ENCODE measurements at places on chromosomes 4 and X. TPM values are rescaled to one million over a fixed set of nuclear protein-coding genes. Genes with fewer than 3 reads are reported as not detected.

- DNase-seq: no peak
These were observed at the start of gene PHEX for GRCh38 chrX:22032084-22032483. PHEX (plus strand) TSS chrX:22032325; CDS start chrX:22033006, 681 bp downstream.

DNA sequence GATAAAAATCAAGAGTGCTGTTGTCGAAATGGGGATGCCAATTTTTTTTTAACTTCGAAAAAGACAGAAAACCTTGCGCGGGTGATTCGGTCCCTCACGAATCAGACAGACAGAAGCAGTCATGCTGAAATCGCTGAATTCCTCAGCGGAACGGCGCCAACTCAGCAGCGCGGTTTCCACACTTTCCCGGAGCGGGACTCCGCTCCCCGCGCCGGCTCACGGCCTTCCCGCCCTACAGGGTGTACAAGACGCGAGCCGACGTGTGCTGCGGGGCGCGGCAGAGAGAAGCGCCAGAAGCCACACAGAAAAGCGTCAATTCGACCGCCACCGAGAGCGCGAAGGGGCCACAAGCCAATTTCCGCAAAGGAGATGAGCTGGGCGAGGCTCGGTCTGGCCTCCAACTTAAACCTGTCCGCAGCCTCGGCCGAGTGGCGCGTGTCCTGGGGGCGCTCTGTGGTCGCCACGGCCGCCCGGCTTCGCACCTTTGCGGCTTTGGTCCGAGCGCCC, 1.3 kb downstream of the NEXMIF start:
- peak; percentile 4 for DNase-seq

DNA sequence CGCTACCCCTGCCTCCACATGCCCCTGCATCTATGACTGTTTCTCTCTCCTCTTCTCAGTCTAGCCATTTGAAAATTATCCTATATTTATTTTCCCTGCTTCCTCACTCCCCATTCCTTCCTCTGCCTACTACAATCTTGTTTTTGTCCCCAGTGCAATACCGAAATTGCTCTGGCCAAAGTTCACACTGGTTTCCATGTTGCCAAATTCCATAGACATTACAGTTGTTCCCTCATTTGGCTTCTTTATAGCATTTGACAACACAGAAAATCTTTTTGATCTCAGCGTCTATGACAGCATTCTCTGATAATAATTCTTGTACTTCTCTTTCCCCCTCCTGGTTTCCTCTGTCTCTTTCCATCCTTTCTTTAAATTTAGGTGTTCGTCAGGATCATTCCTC, 99.4 kb downstream of the GPR82 start:
- DNase-seq: no peak

The CENPVL2 gene
- total RNA-seq: 0.34 TPM

The JAKMIP1 gene
- total RNA-seq: 0.40 TPM

The TMEM35A gene
- total RNA-seq: not detected
